ENCODE measurements at places on chromosomes 1 and 21. TPM values are rescaled to one million over a fixed set of nuclear protein-coding genes. Genes with fewer than 3 reads are reported as not detected.

GCSAML gene
- total RNA-seq = 1.1 TPM

IL19 gene
- total RNA-seq = not detected

CDC42BPA gene
- total RNA-seq = 55.2 TPM

USF1 gene
- total RNA-seq = 48.7 TPM

FLG gene
- 171 TPM for total RNA-seq

LYPD8 gene
- not detected for total RNA-seq

BCAN gene
- 2.1 TPM for total RNA-seq

TCHHL1 gene
- total RNA-seq = 17.4 TPM

TGFB2 gene
- 32.0 TPM for total RNA-seq

SLAMF7 gene
- total RNA-seq = 0.49 TPM

SYT2 gene
- 0.10 TPM for total RNA-seq

PROK1 gene
- total RNA-seq = not detected

KLF17 gene
- not detected for total RNA-seq

FAM131C gene
- not detected for total RNA-seq

ADAMTS1 gene
- total RNA-seq = 67.3 TPM

TNFRSF1B gene
- 12.5 TPM for total RNA-seq

IFI44L gene
- 3.0 TPM for total RNA-seq

SRSF4 gene
- total RNA-seq = 55.5 TPM

HMCN1 gene
- total RNA-seq = 109 TPM

SNX27 gene
- total RNA-seq = 33.4 TPM

RBM11 gene
- 0.30 TPM for total RNA-seq

S100A7 gene
- 130 TPM for total RNA-seq

PDZK1 gene
- total RNA-seq = 8.7 TPM

NUP210L gene
- 0.10 TPM for total RNA-seq

RPE65 gene
- 0.10 TPM for total RNA-seq

DUSP10 gene
- total RNA-seq = 14.0 TPM

NUAK2 gene
- 2.0 TPM for total RNA-seq

STYXL2 gene
- total RNA-seq = 12.5 TPM

MAP3K21 gene
- total RNA-seq = 1.5 TPM

TMCC2 gene
- 16.5 TPM for total RNA-seq

BGLAP gene
- 0.99 TPM for total RNA-seq

APCS gene
- total RNA-seq = not detected

EXTL1 gene
- total RNA-seq = 0.69 TPM

CFAP107 gene
- not detected for total RNA-seq

ASCL5 gene
- total RNA-seq = not detected

PTGS2 gene
- 18.6 TPM for total RNA-seq

ROR1 gene
- total RNA-seq = 12.5 TPM

DDX20 gene
- total RNA-seq = 12.8 TPM

MCM3AP gene
- total RNA-seq = 83.8 TPM

RGS13 gene
- total RNA-seq = 0.79 TPM

PRMT6 gene
- 11.8 TPM for total RNA-seq

RPTN gene
- 4.4 TPM for total RNA-seq

GBP6 gene
- 0.39 TPM for total RNA-seq

Data from skin of body (tissue), 3 donors.